Endothelial cell of umbilical vein (primary cell): ENCODE measurements at places on chromosomes 12 and 14. TPM values are rescaled to one million over a fixed set of nuclear protein-coding genes. Genes with fewer than 3 reads are reported as not detected.

DNA sequence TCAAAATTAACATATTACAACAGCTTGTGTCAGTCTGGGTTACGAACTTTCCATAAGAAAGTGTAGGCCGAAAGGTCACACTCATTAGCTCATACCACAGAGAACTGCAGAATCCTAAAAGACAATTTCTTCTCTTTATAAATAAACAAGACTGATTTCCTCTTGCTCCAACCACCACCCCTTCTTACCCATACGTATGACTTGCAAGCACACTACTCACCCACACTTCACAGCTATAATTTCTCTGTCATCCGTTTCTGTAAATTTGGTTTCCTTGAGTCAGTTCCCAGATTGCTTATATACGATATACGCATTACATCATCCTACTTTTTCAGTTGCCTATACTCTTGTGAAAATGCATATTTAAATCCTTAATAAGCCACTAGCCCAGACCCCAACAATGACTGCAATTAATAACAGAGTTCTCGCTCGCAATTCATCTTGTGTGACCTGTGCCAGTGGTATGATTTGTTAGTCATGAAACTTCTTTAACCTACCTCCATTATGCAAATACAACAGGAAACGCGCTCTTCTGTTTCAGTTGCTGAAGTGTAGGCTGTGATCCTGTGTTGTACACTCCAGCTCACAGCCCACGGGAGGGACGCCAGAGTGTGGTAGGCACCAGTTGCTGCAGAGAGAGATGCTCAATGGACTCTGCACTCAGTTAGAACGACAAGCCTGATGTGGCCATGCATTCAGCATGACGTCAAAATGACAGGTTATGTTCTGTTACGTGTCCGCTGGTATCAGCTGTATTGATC lies 417.6 kb downstream of the PDZRN4 start:
- DNase-seq, result no peak

The RNU6-7 gene
- total RNA-seq, result not detected in 2 replicates

The SMIM41 gene
- total RNA-seq, result not detected in 2 replicates

DNA sequence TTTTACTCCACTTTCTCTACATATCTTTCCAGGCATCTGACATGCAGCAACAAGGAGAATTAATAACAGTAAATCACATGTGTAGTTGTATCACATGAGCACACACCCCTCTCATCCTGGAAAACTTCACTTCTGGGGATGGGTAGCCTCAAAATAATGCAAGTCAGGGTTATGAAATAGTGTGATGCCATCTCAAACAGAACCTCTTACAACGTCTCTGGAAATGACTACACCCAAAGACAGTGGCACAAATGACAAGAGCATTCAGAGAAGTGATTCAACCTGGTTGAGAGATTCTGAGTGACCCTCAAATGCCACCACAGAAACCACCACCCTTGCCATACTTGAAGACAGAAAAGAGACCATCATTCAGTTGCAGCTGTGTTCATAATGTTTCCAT lies 2.8 kb downstream of the DIO2 start:
- no peak for DNase-seq

The HPD gene
- total RNA-seq, result not detected in 2 replicates

The KDM5A gene
- total RNA-seq, result 61.0 and 71.5 TPM in 2 replicates

DNA sequence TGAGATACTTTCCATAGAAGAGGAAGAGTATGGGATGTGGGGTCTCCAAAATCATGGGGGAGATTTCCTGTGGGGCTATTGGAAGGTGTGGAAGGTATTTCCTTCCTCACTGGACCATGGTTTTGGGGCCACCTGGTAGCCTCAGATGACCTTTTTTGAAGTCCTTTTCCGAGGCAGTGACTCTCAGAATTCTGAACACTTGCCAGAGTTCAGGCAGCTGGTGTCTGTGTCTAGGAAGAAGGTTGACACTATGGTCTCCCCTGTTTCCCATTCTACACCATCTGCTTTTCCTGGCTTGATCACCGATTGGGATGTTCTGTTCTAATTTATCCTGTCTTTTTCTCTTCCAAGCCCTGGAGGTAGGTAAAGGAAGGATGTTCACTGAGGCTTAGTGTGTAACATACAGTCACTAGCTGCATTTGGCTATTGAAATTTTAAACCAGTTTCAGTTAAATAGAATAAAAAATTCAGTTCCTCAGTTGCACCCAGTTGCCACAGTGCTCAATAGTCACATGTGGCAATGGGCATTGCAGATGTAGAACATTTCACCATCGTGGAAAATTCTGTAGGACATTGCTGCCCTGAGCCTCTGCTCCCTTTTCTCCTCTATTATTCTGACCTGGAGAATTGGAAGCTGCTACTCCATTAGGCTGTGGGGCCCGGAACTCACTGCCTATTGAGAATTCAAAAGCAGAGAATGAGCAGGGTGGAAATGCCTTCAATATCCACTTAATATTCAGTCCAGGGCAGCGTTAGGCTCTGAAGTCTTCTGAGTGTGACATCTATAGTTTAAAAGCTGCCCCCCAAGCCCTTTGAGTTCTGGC lies 11.0 kb upstream of the PLEKHG3 start:
- no peak for DNase-seq

- no peak for DNase-seq
Measured at GRCh38 chr14:95164506-95164905, 7.2 kb upstream of the DICER1 start.

The SEC23A gene
- 155 and 156 TPM in 2 replicates for total RNA-seq

The BTG1 gene
- total RNA-seq, result 89.5 and 104 TPM in 2 replicates

DNA sequence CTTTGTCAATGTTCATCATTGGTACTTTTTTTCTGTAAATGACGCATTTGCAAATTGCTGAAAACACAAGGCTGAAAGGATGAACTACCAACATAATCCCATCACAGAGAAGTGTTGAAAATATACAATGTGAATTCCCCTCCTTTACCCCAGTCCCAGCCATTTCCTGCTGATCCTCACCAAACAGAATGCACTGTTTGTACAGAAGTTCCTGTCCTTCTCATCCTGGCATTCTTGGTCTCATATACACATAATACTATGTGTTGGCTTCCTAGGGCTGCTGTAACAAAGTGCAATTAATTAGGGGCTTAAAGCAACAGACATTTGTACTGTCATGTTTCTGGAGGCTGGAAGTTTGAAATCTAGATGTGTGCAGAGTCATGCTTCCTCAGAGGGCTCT lies 836.2 kb upstream of the MGAT4C start:
- peak; percentile 36 for DNase-seq

GRCh38 chr12:45088608-45089007 lies 37.7 kb upstream of the DBX2 start:
- DNase-seq, result no peak
